Activated naive CD4-positive, alpha-beta T cell treated with anti-CD3 and anti-CD28 coated beads, Interleukin-2, amount 50 U/mL, for 72 hours (primary cell): ENCODE measurements at places on chromosomes 3 and 15.

- DNase-seq, result no peak
These were observed 12.5 kb downstream of the P2RY14 start for GRCh38 chr3:151265866-151266265.

DNA sequence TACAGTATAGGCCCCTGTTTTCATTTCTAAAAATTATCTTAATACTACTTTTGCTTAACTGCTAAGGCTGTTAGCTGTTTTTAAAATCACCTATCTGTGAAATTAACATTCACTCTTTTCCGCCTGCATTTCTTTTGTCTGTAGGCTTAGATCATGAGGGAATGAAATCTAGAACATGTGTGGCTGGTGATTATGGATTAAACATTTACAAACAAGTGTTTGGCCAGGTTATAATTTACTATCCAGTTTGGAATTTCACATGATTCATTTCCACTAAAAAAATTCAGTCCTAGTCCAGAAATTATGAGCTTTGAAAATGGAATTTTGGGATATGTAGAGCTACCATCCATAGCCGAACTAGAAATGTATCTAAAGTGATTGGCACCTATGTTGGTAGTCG is 39.1 kb downstream of the GOLM2 start:
- no peak for DNase-seq

- DNase-seq, result no peak
These were observed 667 bp upstream of the ACOX2 start for GRCh38 chr3:58537412-58538301.

DNA sequence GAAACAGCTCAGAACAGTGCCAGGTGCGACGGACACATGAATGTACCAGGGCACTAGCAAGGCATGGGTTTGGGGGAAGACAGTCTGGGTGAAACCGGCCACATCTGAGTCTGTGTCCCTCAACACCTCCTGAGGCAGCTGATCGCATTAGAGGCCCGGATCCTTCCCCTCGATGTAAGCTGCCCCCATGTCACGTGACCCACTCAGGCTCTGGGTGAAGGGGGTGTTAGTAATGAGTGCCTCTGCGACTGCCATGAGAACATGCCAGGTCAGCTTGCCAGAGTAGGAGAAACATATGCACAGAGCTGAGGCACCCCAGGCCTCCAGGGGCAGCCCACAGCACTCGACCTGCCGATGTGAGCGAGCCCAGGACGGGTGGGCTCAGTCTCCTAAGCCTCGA is 29.7 kb downstream of the PRR23E start:
- DNase-seq, result no peak

- DNase-seq, result no peak
These were observed 74.5 kb upstream of the SLC6A1 start for GRCh38 chr3:10918011-10918410.
